Activated T-helper 17 cell treated with anti-CD3 and anti-CD28 coated beads, Interleukin-2, amount 50 U/mL, for 72 hours (primary cell): ENCODE measurements at places on chromosomes 16 and 17. TPM values are rescaled to one million over a fixed set of nuclear protein-coding genes. Genes with fewer than 3 reads are reported as not detected.

DNA sequence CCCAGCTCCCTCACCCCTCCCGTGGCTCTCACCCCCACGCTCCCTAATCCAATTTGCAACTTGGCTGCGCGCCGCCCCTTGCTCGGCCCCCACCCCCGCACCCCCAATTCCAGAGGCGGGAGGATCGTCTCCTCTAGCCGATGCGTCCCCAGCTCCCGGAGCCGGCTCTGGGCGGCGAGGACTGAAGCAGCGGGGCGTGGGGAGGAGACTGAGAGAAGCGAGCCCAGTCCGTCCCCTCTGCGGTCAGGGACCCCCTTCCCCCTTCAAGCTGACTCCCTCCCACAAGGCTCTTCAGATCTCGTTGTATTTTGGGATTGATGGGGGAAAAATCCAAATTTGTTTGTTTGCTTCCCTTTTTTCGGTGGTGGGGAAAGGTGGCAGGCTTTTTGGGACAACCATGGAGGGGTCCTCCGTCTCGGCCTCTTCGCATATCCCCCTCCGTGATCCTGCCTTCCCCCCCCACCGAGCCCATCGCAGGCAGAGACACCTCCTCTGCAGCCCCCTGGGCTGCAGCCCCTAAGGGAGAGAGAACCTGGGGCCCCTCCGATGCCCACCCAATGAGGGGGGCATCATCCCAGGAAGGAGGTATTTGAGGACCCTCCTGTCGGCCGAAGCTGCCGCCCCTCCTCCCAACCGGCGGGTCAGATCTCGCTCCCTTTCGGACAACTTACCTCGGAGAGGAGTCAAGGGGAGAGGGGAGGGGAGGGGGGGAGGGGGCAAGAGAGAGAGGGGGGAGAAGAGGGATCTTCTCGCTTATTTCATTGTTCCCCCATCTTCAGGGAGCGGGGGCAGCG lies 466 bp downstream of the NEUROD2 start:
- no peak for ATAC-seq

DNA sequence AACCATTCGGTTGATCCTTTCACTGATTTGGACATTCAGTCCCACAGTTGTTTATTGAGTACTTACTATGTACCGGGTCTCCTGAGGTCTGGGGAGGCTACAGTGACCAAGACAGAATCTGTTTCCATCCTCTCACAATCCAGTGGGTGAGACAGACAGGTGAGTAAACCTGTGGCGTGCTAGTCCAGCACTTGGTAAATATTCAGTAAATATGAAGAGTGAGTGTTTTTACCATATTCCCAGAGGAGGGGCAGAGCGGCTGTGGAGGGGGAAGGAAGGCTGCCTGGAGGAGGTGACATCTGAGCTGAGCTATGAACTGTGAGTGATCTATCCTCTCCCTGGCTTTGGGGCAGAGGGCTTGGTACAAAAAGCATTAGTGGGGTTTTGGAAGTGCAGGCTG lies 31.4 kb downstream of the CCR7 start:
- no peak for ATAC-seq

DNA sequence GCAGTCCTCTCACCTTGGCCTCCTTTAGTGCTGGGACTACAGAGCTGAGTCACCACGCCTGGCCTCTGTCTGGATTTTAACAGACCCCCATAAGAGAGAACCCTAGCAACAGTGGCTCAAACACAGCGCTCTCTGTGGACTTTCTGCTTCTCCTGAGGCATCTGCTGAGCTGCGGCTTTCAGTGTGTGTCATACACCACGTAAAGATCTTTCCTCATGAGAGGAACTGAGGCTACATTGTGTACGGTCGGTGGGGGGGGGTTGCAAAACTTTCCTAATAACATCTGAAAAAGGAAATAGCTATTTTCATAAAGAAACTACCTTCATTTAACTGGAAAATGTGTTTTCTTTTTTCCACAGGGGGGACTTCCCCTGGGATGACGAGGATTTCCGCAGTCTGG lies 32.9 kb downstream of the DEF8 start:
- peak; percentile 91 for ATAC-seq

DNA sequence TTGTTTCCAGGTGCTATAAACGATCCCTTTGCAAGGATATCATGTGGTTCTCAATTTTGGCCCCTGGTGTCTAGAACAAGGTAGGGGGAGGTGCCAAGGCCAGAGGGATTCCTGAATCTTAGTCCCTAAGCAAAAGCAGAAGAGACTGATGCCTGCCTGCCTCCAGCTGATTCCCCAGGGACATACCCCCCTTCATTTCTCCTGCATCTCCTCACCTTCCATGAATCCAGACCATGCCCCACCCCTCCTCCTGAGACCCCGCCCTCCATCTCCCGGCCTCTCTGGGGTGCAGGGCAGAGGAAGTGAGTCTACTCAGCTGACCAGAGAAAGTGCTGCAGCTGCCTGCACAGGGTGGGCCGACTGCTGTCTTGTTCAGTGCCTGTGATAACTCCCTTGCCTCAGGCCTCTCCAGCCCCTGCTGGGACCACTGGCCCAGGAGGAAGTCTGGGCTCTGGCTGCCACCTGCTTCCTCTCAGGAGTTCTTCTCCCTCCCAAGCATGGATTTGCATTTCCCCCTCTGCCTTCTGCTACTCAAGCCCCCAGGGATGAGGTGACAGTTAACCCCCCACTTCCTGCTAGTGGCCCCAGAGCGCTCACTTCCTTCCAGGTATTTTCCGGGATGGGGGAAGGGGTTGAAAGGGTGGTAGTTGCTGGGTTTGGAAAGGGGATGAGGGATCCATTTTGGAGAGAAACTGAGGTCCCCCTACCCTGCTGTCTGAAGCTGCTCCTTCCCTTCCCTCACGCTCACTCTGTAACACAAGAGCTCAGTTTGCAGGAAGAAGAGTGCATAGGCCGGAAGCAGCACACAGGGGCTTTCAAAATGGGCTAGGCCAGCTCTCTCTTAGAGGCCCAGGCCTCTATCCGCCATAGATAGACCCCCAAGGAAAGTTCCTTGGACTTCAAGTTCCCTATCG lies 10.5 kb upstream of the TSPOAP1 start:
- peak; percentile 50 for ATAC-seq

GRCh38 chr17:27356091-27356705 lies 62.3 kb downstream of the WSB1 start:
- ATAC-seq: no peak

GRCh38 chr16:19613834-19614233 lies 58.3 kb downstream of the VPS35L start:
- ATAC-seq: no peak

GRCh38 chr17:73039282-73039681 lies 53.2 kb downstream of the SLC39A11 start:
- no peak for ATAC-seq

DNA sequence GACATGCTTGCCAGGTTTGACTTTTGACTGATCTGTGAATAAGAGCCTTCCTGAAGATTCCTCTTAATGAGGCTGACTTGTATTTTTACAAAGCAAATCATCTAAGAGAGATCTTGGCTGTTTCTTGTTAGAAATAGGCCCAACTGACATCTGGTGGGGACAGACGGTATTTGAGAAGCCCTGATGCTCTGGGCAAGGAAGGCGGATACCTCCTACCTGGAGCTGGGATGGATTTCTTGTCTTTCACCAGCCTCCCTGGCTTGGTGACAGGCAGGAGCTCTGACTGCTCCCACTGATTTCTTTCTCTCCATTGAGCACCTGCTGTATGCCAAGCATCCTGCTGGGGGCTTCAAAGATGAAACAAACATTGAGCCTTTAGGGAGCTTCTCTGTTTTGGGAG lies 40.4 kb downstream of the AKAP1 start:
- ATAC-seq: no peak

GRCh38 chr17:47720754-47721533 lies 12.1 kb upstream of the TBX21 start:
- ATAC-seq: peak; percentile 80

DNA sequence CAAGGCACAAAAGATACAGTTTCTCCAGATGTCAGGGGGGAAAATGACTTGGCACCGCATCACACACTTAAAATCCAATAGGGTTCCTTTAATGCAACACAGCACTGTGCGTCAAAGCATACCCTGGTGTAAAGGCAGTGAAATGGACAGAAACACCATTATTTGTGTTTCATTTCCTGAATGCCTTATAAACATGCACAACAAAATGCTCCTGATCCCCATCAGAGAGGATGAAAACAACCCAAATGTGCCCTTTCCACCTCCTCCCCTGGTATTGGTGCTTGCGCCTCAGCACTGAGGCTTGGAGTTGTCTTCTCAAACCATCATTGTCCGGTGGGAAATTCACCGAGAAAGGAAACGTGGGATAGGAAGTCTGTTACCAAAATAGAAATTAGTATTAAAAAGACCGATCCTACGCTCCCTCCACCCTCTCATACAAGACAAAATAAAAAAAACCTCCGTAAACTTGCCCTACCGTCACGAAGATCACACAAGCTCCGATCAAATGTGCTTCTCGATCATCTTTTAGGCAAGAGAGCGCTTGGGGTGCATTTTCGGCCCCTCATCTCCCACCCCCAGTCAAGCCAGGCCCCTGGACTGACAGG lies 722 bp downstream of the CDC27 start:
- no peak for ATAC-seq

GRCh38 chr17:2721603-2722002 lies 10.0 kb upstream of the CLUH start:
- peak; percentile 86 for ATAC-seq

DNA sequence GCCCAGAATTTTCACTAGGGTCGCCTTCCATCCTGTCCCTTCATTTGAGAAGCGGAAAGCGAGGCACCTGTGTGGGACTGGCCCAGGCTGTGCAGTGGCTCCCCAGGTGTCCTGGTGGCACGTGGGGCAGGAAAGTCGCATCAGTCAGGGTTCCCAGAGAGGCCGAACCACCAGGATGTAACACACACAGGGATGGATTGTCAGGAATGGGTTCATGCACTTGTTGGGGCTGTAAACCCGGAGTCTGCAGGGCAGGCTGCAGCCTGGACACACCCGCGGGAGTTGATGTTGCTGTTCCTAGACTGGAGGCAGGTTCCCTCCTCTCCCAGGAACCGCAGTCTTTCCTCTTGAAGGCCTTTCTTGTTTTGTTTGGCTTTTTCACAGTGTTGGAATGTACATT lies 30.7 kb upstream of the RPTOR start:
- ATAC-seq: no peak

DNA sequence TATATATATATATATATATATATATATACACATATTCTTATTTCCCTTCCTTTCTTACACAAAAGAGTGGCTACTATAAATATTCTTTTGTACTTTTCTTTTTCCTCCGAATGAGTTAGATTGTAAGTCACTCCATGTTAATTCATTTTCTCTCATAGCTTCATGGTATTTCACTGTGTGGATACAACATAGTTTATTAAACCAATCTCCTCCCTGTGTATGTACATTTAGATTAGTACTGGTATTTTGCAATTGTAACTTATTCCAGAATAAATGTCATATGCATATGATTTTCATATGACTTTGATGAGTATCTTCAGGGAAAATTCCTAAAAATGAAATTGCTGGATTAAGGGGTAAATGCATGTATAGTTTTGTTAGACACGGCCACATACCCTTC lies 20.0 kb upstream of the FA2H start:
- ATAC-seq: no peak

DNA sequence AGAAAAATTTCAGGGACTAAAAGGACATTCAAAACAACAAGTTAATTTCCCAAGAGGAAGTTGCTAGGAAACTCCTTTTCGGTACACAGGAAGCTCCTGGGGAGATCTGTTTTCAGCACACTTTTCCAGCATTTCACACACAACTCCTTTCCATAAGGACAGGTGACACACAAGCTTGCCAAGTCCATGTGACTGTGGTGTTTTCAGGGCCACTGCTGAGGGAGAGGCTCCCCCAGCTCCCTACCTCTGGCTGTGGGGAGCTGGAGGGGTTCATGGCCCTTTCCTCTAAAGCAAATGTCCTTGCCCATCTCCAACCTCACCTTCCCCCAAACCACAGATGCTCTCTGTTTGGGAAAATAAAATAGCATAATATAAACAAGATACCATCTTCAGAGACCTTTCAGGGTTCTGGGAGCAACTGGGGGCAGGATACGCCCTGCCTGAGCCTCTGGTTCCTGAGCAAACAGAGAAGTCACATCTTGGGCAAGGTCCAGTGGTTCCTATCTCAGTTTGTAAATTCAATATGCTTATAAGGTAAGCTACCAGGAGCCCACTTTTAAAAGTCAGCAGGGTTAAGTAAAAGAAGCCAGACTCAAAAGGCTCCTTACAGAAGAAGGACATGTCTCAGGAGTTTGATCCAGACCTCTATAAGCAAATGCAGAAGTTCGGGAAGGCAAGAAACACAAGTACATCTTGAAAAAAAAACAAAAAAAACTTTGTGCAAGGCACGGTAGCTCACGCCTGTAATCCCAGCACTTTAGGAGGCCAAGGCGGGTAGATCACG lies 3.0 kb downstream of the PDZD9 start:
- ATAC-seq: no peak

- no peak for ATAC-seq
These were observed 13.3 kb downstream of the MIS12 start for GRCh38 chr17:5499476-5500231.

- ATAC-seq: no peak
These were observed 62.2 kb downstream of the TNRC6C start for GRCh38 chr17:78020717-78021108.

DNA sequence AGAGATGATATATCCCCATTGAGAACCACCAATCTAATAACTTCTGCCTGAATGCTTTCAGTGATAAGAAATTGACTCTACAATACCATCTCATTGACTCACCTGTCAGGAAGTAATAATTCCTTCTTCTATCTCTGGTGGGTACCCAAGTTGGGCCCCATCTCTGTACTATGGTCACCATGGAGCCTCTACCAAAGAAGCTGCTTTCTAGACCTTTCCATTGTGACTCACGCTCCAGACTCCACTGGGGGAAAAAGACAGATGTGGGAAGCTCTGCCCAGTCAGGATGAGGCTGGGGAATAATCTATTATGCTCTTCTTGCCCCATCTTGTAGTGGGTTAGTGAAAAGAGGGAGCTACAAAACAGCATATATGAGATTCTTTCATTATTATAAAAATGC lies 100.4 kb downstream of the COPRS start:
- no peak for ATAC-seq

- no peak for ATAC-seq
These were observed 40.6 kb downstream of the SNX11 start for GRCh38 chr17:48148029-48148770.

- no peak for ATAC-seq
These were observed 58.7 kb downstream of the RTN4RL1 start for GRCh38 chr17:1966274-1967086.

DNA sequence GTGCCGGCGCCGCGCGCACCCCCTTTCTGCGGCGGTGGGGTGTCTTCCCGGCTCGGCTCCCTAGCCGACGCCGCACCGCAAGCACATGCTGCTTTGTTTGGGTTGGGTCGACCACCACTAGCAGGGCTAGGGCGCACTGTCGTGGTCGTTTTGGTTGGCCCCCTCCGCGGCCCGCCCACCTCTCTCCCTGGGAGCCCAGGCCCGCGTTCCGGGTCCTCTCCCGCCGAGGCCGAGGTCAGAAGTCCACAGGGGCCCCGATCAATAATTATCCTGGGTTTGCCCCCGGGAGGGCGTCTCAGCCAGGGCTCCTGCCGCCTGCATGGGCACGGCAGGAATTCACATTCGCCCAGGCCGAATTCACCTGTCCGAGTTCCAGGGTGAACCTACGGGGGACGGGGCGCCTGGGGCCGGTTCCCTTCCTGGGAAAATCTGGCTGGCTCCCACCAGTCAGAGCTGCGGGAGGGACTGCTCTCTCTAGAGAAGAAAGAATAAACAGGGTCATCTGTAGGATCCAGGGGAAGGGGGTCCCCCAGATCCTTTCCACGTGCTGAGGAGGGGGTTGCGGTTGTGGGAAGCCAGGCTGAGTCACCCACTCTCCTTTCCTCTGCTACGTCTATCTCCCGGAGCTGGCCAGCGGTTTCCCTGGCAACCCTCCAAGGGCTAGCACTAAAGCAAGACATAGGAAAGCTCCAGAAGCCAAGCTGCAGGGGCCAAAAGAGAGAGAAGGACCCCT lies 584 bp upstream of the STAT5B start:
- peak; percentile 49 for ATAC-seq

The KRTAP9-4 gene
- total RNA-seq: not detected

The ANKFY1 gene
- total RNA-seq: 31.7 TPM

The TCAP gene
- 2.0 TPM for total RNA-seq

The HLF gene
- total RNA-seq: 46.3 TPM
